ENCODE measurements at places on chromosomes 16 and 17.
A peak's percentile ranks its signal among the peaks of the same experiment; 100 is the strongest.

GRCh38 chr16:69482410-69482991 lies 58.1 kb downstream of the CYB5B start:
- peak; percentile 94 for DNase-seq

DNA sequence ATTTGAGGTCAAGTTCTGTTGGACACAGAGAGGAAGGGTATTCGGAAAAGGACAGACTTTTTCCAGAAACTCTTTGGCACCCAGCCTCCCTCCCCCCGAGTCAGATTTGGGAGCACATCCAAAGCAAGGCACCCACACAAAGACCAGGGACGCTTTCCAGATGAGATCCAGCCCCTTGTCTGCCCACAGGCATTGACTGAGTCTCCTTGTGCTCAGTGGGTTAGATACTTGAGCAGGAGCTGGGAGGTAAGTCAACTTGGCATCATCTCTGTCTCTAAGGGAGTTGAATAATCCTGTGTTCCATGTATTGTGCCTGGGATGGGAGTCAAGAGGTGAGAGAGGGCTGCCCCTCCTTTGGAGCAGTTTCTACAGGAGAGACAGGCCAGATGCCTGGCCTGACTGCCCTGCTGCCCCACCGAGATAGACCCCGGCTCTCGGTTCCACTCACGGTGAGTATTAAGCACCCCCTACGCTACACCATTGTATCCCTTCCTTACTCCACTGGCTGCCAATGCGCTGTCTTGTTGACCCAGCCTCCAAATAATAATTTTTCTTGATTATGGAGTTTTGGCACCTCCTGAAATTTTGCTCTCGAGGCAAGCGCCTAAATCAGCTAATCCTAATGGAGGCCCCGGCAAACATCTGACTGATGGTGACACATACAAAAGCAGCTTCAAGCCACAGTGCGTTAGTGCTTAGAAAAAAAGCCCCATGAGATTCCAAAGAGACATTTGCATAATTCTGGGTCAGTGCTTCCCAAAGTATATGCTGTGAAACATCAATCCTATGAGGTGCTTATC lies 29.6 kb upstream of the MAP3K14 start:
- DNase-seq, result no peak

DNA sequence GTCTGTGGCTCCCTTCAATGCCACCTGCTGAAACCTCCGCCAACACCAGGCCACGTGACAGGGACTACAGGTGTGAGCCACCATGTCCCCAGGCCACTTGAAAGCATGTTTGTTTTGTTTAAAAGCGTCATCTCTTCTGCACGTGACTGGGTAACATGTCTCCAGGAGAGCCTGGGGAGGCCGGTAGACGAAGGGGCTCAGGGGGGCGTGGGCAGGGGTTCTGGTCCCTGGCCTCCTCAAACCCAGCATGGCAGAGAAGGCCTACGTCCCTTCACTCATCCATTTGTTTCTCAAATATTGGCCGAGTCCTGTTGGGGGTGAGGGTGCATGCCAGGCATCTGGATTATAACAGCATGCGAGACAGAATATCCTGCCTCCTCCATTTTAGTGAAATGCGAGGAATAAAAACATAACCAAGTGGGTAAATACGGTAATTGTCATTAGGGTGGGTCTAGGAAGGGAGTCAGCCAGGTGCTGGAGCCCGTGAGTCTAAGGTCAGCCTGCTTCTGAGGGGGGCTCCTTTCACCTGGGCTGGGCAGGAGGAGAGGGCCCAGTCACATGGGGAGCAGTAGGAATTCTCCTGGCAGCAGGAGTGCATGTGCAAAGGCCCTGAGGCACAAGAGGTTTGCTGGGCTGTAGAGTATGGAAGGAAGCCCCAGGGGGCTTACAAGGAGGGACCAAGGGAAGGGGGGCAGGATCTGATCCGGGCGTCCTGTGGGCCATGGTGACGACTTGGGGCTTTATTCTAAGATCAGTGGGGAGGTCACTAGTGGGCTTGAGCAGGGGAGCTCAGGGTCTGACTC lies 26.8 kb upstream of the CIBAR2 start:
- DNase-seq, result no peak

- no peak for DNase-seq
Measured at GRCh38 chr16:61858988-61859387, 177.2 kb downstream of the CDH8 start.

DNA sequence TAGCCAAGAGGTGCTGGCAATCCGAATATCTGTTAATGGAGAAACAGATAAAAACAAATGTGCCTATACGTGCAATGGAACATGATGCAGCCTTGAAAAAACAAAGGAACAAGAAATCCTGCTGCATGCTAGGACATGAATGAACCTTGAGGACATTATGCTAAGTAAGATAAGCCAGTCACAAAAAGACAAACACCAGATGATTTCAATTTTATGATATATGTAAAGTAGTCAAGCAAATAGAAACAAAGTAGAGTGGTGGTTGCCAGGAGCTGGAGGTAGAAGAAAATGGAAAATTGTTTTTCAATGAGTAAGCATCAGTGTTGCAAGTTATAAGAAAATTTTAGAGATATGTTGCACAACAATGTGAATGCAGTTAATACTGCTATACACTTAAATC lies 409.7 kb upstream of the CDH8 start:
- no peak for DNase-seq

DNA sequence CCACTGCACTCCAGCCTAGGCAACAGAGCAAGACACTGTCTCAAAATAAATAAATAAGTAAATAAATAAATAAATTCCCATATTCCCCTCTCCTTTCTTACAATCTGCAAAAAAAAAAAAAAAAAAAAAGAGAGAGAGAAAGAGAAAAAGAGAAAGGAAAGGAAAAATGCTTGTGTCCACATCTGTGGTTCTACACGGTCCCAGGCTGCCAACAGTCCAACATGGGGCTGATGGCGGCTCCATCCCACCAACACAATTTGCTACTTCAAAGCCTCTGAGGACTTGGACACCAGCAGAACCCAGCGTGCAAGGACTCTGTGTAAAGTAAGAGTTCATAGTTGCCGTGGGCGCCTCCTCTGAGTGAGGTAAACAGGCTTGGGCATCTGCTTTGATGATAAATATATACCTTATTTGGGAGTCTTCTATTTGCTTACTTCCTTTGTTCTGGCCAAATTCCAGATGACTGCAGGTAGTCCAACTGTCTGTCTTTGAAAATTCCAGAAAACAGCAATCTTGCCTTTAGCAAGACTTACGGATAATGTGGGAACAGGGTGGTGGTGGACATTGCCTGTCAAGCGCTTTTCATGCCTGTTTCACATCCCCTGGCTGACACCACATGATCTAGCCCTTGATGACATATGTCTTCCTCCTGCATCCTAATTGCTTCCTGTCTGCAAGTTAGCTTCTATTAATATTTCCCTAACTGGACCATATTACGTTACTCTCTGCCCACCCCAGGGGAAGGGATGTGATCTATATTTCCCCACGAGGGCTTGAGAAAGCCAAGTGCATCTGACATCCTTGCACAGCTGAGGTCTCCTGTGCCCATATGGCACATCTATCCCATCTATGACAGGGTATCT lies 10.1 kb downstream of the LITAF start:
- no peak for DNase-seq

DNA sequence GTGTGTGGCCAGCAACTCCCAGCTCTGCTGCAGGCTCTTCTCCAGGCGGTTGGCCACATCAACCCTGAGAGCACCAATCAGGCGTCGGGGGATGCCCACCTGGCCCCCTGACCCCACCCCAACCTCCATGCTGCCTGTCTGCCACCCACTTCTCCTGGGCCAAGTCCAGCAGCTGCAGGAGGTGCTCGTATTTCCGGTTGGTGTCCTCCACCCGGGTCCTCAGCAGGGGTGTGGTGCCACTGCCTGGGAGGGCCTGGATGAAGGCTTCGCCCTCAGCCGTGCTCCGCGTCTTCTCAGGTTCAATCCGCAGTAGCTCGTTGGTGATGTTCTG lies 44.6 kb downstream of the UBN1 start:
- DNase-seq, result no peak

GRCh38 chr16:89600427-89600826 lies 13.0 kb upstream of the DPEP1 start:
- no peak for DNase-seq

DNA sequence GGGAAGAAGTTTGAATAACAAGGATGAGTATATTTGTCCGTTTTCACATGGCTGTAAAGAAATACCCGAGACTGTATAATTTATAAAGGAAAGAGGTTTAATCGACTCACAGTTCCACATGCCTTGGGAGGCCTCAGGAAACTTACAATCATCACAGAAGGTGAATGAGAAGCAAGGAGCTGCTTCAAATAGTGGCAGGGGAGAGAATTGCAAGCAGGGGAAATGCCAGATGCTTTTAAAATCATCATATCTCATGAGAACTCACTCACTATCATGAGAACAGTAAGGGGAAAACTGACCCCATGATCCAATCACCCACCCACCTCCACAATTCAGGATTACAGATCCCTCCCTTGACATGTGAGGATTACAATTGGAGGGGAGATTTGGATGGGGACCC lies 212.8 kb upstream of the CDH8 start:
- DNase-seq, result no peak

DNA sequence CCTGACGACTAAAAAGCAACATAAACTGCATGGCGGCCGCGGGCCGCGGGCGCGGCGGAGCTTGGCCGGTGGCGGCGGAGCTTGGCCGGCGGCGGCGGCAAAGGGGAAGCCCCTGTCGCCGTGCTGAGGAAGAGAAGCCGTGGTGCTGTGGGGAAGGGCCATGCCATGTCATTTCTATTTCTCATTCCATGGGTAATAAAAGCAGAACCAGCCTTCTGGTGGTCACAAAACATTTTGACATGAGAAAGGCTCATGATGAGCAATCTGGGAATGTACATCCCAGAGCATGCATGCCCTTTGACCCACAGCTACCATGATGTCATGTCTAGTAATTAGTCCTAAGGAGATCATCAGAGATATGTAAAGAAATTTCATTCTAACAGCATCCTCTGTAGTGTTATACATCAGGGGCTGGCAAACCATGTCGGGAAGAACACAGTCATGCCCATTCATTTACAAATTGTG lies 23.9 kb upstream of the HEATR6 start:
- DNase-seq, result no peak

GRCh38 chr17:56173958-56174835 lies 20.9 kb downstream of the ANKFN1 start:
- DNase-seq, result no peak

- no peak for DNase-seq
Measured at GRCh38 chr17:37284191-37284590, 91.6 kb upstream of the C17orf78 start.

DNA sequence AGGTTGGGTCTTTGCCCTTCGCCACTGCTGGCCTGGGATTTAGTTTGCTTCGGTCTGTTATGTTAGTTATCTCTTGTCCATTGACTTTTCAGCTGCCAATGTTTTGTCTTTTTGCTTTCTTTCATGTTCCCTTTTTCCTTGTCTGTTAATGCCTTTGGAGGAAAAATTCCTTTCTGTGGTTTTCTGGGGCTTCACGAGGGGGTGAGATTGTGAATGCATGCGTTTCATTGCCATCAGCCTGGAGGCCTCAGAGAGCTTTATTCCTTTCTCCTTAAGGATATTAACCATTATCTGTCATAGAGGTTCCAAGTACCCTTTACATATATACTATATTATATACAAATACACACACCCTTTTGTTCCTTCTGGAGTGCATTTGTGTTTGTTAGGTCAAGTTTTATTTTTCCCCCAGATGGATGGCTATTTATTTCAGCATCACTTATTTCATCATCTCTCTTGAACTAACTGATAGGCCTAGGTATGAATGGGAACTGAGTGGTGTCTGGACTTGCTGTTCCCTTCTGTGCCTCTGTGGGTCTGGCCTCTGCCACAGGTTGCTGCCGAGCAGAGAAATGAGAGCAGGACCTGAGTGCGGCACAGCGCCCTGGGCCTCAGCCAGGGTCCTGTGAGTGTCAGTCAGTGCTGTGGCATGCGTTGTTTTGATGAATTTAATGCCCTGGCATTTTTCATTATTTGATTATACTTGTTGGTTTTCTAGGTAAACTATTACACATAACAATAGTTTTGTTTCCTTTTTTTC lies 193.4 kb downstream of the LGALS9B start:
- DNase-seq, result peak; percentile 25

DNA sequence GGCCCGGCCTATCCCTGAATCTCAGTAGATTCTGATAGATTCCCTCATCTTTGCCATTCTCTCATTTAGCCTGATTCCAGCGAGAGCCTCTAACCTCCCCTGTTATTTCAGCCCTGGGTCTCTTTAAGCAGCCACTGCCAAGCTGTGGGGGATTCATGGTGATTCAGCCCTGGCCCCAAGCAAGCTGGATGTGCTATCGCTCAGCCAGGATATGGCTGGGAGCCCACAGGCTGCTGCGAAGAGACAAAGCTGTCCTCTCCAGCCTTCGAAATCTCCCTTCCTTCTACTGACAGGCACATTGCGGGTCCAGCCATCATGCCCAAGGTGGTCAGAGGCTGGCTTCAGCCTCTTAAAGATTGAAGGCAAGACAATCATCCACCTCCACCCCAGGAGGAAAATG lies 394.1 kb downstream of the SOX9 start:
- no peak for DNase-seq

Data from osteocyte (in vitro differentiated cells).